ENCODE measurements at places on chromosomes 3 and 15.

DNA sequence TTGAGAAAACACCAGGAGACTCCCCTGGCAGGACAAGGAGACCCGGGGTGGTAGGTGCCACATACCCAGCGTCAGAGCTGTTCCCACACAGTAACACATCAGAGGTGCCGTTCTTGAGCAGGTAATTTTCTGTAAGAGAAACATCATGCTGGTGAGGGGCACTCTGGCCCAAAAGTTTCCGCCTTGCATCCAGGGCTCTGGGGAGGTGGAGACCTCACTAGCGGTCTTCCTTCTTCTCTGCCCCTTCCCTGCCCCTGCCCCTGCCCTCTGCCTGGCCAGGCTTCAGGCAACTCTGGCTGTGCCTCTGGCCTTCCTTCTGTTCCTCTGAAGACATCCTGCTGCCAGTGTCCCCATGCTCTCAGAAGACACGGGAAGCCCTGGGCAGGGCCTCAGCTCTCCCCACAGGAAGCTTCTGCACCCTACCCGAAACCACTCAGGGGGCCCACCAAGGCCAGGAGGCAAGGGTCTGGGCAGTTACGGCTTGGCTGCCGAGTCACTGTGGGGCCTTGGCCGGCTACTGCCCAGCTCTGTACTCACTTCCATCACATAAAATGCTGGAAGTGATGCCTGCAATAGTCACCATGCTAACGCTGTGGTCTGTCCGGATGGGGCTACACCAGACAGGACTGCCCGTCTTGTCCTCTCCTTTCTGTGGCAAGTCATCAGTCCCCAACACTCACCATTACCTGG lies 41.3 kb downstream of the SCN5A start:
- DNase-seq, result no peak

- DNase-seq, result no peak
These were observed 97.6 kb upstream of the RASGRP1 start for GRCh38 chr15:38662033-38662802.

DNA sequence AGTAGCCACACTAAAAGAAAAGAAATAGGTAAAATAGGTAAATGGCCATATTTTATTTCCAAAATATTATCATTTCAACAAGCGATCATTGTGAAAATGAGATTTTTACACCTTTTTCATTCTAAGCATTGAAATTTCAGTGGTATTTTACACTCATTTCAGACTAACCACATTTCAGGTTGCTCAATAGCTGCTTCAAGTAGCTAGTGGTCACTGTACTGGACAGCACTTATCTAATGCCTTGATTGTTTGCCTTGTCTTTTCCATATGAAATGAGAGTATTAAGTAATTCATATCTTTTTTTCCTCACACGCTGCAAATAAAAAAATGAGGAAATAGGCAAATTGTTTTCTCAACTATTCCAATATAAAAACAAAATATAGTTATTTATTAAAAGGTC lies 332.8 kb downstream of the NLGN1 start:
- no peak for DNase-seq

DNA sequence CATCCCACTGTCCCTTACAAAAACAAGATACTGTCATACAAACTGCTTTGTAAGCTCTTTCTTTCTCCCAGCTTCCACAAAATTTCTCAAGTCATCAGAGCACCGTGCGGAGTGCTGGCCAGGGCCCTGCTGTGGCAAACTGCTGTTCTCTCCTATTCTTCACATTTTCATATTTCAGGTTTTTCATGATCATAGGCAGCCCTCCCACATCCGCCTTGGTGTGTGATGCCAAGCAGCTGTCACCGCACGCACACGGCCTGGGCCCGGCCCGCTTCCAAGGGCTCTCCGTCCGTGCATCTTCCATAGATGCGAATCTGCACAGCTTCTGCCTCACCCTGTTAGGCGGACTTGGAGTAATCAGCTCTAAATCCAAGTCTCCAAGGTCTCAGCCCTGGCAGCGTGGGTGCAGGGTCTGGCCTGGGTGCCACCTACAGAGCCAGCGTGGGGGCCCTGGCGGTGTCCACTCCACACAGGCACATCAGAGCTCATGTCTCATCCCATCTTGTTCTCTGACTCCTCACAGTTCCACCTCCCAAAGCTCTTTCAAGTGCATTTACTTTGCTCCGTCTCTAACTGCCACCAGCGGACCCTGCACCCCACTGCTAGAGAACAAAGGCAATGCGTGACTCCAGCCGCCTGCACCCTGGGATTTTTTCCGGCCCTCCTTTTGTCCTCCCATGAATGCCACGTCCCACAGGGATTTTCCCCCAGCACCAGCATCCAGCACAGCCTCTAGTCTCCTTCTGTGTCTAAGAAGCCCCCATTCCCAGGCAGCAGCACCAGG lies 27.2 kb downstream of the CYFIP1 start:
- no peak for DNase-seq

GRCh38 chr3:100941041-100941440 lies 52.2 kb downstream of the ABI3BP start:
- no peak for DNase-seq
